Ureter (tissue), 1 donor: ENCODE measurements at places on chromosomes 1 and 21. TPM values are rescaled to one million over a fixed set of nuclear protein-coding genes. Genes with fewer than 3 reads are reported as not detected.

The S100A7A gene
- total RNA-seq, result not detected

The OR14A16 gene
- total RNA-seq, result not detected

The FMN2 gene
- 0.49 TPM for total RNA-seq

The POU3F1 gene
- total RNA-seq, result 2.8 TPM

The FAM72D gene
- 0.49 TPM for total RNA-seq

DNA sequence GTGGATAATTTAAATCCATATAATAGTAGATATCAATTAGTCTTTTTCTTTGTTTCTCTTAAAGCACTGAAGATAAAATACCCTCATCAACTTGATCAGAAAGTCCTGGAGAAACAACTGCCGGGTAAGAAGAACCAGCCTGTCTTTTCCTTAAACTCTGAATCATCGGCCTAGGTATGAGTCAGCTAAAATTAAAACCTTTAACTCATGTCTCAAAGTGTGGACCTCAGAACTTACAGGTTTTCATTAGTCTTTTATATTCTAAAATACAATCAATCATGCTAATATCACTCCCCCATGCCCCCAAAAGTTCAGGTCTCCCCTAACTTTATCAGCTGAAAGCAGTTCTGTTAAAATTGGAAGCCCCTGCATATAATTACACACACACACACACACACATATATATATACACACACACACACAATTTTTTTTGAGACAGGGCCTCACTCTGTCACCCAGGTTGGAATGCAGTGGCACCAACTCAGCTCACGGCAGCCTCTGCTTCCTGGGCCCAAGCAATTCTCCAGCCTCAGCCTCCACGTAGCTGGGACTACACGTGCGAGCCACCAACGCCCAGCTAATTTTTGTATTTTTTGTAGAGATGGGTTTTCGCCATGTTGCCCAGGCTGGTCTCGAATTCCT, 61.3 kb downstream of the B3GALNT2 start:
- no peak for DNase-seq

GRCh38 chr1:70265946-70266345, 44.8 kb downstream of the SRSF11 start:
- DNase-seq, result no peak

- no peak for DNase-seq
These were observed 41.2 kb downstream of the GJA5 start for GRCh38 chr1:147719029-147719698.

DNA sequence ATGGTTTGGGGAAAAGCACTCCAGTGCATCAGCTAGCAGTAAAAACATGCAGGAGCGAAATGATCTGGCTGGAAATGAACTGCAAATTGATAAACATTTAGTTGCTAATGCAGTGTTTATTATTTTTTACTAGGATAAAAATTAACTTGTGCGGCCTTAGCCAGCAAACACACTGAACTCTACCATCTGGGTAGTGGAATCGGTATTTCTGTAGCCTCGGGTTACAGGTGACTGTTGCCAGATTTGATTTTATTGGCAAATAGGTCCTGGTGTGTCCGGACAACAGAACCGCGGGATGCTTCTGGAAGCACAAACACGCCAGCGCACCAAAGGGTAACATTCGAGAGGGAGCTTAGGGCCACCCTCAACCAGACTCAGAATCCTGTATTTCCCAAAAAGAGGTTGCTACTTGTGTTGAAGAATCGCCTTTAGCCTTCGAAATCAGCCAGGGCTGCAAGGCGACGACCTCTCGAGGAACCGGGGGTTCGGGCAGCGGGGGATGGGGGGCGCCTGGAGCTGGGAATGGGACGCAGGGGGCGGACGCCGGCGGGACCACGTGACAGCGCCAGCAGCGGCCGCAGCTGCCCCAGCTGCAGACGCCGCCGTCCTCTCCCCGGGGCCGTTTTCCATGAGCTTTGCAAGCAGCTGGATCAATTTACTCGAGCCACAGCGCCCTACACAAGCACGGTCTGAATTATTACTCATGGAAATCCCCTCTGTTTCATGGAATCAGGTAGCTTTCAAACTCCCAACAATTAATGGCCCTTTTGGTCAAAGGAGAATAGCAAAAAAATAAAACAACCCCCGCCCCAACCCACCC, 158.8 kb downstream of the TOMM20 start:
- no peak for DNase-seq

- DNase-seq, result no peak
These were observed 12.5 kb downstream of the SMIM12 start for GRCh38 chr1:34847094-34847493.

DNA sequence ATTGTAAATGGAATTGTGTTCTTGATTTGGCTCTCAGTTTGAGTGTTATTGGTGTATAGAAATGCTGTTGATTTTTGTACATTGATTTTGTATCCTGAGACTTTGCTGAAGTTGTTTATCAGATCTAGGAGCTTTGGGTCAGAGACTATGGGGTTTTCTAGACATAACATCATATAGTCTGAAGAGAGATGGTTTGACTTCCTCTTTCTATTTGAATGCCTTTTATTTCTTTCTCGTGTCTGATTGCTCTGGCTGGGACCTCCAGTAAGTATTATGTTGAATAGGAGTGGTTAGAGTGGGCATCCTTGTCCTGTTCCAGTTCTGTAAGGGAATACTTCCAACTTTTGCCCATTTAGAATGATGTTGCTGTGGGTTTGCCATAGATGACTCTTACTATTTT, 39.1 kb upstream of the ANGPTL1 start:
- DNase-seq, result no peak

DNA sequence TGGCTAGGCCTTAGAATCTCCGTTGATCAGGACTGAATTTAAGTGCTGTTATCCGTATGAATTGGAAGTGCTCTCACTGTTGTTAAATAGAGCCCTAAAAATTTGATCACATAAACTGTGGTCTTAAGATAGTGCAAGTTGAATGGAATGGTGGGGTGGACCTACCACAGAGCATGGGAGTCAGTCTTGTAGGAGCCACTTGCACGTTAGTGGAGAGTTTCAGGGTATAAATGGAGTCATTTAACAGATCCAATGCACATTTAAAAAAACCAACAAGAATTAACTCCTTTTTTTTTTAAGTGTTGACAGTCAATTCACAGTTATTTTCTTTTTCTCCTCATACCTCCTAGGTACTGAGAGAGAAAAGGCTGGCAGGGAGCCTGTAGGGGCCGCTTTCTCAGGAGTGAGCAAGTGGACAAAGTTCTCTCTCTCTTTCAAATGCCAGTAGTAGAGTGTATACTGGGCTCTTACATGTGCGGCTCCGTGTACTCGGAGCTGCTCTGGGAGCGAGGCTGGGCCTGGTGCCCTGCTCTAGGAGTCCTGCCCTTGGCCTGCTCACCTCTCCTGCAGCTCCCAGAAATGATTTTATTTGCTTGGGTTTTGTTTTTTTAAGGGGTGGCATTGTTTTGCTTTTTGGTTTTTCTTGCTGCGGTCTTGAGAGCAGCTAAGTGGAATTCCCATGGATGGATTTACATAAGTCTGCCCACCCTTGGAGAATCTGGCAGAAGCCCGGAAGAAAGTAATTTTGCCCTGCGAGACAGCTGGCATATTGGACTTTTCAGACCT, 91.3 kb downstream of the ATP5PO start:
- no peak for DNase-seq
